Glutamatergic neuron (in vitro differentiated cells): ENCODE measurements at places on chromosomes 5 and 9.

DNA sequence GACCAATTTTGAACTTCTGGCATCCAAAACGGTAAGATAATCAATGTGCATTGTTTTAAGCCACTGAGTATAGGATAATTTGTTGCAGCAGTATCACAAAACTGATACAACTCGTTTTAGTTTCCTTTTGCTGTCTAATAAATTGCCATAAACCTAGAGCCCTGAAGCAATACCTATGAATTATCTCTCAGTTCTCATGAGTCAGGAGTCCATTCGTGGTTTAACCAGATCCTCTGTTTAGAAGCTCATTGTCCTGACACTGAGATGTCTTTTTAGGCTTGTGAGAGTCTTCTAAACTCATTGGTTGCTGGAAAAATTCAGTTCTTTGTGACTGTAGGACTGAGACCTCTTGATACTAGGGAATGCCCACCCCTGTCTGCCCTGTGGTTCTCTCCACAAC, 262.9 kb downstream of the SEMA5A start:
- DNase-seq, result no peak

DNA sequence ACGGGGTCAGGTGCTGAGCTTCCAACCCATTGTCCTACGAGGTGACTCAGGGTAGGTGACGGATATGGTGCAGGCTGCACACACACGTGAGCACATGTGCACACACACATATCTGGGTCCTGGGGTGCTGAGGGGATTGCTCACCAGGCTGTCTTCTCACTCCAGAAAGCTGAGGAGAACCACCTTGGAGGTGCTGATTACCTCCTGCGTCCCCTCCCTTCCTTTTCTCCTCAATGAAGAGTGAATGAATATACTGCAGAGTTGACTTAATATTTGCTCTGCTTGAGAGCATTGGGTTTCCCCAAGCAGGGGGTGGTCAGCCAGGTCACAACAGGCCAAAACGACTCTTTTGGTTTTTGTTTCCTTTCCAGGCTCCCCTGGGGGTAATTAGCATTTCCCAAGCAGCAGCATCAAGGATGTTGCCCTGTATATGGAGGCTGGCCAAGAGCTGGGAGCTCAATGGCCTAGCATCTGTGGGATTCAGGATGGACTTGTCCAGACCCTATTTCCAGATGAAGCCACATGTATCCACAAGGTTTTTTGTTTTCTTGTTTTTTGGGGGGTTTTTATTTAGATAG, 49.7 kb downstream of the PDZD2 start:
- DNase-seq, result no peak

GRCh38 chr5:131488463-131488862, 146.6 kb downstream of the RAPGEF6 start:
- no peak for DNase-seq

DNA sequence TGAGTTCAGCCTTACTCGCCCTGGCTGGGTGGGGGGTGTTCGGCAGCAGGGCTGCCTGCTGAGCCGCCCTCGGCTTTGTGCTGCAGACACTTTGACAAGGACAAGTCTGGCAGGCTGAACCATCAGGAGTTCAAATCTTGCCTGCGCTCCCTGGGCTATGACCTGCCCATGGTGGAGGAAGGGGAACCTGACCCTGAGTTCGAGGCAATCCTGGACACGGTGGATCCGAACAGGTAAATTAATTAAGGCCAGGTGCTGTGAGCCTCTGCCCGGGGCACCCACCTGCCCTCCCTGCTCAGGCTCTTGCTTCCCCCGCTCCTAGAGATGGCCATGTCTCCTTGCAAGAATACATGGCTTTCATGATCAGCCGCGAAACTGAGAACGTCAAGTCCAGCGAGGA, 24.2 kb downstream of the DYNC2I2 start:
- DNase-seq, result no peak

DNA sequence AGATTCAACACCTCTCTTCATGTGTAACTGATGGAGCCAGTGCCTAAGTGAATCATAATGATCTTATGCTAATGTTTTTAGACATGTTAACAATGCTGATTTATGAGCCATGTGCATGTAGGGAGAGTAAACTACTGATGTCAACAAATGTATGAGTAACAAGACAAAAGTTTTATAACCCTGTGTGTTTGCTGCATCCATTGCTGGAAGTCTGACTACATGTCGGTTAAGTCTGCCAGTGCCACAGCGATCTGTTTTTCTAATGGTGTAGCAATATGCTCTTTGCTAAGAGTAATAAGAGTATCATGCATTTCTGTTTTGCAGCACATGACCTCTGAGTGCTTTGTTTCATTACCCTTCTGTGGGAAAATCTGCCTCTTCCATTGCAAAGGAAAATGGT, 26.4 kb upstream of the TMOD1 start:
- DNase-seq, result no peak

- no peak for DNase-seq
These were observed 11.0 kb upstream of the NANS start for GRCh38 chr9:98045234-98046179.

DNA sequence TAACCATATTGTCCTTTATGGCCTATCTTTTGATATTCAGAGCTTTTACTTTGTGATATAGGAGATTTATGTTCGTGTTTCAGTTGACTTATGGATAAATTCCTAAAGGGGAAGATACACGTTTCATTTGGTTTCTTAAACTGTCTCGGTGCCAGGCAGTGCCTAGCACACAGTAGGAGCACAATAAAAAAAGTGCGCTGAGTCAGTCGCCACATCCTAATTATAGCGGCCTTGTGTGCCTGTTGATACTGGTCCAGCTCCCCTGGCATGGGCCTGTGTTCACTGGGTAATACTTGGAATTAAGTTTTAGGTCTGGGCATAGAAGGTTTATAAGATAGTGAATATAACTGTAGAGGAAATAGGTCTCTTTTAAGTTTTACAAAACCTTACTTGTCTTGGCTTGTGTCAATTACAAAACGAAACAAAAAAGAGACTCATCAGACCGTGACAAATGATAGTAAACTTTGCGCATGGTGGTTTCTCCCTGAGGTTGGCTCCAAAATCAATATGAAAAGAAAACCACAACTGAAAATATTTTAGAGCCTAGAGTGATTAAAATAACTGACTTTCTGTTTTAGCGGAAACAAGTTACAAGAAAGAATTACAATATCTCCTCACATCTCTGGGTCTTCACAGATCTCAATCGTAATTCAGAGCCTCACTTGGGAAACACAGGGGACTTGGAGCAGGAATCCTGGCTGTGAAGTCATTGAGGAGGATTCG, 84.8 kb downstream of the MVB12B start:
- DNase-seq, result no peak

- DNase-seq, result no peak
These were observed 2.6 kb downstream of the DIAPH1 start for GRCh38 chr5:141615991-141616720.

GRCh38 chr5:90793183-90793582, 234.6 kb downstream of the ADGRV1 start:
- DNase-seq, result no peak

DNA sequence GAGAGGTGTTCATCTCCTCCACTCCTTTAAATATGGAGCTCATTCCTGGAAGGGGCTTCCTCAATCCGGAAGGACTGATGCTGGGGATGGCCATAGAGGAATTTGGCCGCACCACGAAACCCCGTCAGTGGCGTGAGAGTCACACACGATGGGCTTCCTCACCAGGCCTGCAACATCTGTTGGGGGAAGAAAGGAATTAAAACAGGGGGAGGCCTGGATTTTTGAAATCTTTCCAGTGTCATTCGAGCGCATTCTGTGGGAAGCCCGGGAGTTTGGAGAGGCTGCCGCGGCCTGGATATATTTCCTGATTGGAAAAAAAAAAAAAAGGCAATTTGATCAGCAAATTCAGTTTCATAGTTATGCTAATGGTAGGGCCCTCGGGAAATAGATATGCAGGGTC, 76.3 kb upstream of the ORM1 start:
- no peak for DNase-seq

DNA sequence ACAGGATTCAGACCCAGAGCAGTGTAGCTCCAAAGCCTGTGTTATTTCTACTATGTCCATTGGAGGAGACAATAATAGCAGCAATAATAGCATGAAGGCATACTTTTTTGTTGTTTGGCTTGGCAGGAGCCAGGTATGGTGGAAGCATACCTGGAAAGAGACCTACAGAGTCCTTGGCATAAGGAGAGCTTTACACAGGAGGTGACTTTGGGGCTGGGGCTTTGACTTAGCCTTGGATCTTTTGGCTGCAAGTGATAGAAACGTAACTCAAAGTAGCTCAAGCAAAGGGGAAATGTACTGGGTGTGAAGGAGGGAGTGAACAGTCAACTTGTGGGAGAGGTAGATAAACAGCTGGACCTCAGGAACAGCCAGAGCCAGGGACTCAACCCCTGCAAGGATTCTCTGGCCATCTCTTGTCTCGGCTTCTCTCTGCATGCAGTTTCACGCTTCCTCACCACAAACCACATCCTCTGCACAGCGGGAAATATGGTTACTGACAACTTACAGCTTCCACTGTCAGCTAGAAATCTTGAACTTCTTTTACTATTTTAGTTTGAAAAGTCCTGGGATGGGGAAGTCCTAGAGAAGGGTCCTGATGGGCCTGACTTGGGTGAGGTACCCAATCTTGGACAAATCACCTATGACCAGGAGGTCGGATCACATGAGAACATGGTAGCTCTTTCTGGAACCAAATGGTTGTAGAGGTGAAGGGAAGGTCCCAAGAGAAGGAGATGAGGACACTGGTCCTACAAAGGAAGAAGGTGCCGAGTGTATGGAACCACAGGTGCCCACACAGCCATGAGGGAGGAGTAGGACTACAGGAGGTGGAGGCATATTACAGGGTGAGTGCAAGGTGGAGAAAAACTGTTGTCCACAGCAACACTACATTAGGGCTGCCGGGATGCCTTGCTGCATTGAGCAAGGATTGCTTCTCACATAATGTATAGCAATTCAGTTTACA, 47.0 kb upstream of the TGFBR1 start:
- DNase-seq, result no peak

- peak; percentile 59 for DNase-seq
These were observed 4.9 kb upstream of the C7 start for GRCh38 chr5:40904205-40904993.

DNA sequence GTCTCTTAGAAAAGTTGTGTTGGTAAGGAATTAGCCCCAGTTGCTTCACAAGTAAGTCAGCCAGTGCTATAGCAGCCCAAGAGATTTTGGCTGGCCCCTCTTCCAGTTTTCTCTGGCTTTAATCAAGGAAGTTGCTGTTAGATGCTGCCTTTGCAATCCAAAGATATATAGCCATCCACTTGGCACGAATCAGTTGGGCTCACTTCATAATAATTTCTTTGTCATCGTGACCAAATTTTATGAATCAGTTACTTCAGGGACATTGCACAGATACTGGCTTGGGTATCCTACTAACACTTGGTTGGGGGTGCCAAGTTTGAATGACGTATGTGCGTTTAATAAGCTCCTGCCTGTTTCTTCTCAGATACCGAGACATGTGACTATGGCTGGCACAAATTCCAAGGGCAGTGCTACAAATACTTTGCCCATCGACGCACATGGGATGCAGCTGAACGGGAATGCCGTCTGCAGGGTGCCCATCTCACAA, 81.5 kb downstream of the VCAN start:
- no peak for DNase-seq

DNA sequence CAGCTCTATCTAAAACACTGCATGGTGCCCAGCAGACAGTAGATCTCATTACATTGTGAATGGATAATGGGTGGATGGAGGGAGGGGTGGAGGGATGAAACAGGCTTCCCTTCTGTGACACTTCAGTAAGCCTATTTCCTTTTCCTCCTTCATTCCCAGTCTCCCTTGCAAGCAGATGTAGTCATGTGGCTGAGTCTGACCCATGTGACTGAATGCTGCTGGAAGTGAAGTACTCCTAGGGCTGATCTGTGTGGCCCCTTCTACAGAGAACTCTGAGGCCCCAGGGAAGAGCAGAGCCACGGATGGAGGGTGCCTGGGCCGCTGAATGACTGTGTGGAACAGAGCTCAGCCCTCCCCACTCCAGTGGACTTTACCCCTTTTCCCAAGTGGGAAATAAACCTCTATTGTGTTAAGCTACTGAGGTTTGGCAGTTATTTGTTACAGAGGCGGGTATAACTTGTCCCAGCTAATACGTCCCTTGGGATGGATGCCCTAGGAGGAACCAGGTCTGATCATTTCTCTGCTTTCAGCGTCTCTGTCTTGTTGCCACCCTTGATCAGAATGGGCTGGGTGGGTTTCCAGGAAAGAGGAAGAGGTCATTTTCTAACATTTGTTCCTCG, 176.1 kb upstream of the MVB12B start:
- no peak for DNase-seq

DNA sequence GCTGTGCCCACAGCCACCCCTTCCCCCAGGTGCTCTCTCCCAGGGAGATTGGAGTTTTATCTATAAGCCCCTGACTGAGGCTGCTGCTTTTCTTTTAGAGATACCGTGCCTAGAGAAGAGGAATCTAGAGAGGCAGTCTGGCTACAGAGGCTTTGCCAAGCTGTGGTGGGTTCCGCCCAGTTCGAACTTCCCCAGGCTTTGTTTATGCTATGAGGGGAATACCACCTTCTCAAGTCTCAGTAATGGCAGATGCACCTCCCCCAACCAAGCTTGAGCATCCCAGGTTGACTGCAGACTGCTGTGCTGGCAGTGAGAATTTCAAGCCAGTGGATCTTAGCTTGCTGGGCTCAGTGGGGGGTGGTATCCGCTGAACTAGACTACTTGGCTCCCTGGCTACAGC, 157.4 kb downstream of the CAAP1 start:
- no peak for DNase-seq

DNA sequence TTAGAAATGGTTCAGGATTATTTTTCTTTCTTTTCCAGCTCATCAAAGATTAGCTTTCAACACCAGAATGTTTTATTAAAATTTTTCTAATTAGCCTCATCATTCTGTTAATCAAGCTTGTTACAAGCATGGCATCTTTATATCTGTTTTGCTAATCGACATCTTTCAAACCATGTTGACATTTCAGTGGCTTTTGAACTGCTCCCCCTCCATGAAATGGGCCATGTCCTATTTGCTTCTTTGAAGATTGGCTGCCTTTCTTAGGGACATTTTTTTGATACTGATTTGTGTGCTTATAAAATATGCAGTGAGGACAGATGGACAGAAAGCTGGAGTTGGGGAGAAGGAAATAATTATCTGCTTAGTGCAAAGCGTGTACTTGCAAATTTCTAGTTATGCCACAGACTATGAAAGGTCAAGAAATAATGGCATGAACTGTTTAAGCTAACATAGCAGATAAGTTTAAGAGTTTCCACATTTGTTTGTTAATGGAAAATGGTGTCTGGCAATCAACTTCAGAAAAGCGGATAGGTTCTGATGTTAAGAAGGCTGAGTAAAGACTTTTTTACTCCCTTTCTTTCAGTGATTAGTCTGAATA, 27.5 kb downstream of the BTF3 start:
- DNase-seq, result no peak

- DNase-seq, result no peak
These were observed 29.1 kb upstream of the FREM1 start for GRCh38 chr9:14939378-14939777.

DNA sequence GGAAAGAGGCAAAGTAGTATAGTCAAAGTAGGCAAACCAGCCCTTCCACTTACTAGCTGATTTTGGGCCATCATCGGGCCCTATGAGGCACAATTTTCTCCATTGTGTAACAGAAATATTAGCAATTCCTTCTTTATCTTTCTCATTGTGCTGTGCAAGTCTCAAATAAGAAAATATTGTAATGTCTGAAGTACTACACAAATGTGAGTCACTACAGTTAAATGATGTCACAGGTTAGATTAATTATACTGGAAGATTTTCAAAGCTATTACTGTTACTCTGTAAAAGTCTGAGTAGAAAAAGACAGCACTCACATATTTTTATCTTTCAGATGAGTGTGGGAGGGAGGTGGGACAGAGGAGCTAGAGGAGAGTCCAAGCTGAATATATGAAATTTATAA, 12.4 kb upstream of the TMC1 start:
- DNase-seq, result no peak
